ENCODE measurements at places on chromosomes 2 and 18.

- DNase-seq = no peak
Observed at GRCh38 chr2:173346035-173346434, 8.6 kb upstream of the CDCA7 start.

DNA sequence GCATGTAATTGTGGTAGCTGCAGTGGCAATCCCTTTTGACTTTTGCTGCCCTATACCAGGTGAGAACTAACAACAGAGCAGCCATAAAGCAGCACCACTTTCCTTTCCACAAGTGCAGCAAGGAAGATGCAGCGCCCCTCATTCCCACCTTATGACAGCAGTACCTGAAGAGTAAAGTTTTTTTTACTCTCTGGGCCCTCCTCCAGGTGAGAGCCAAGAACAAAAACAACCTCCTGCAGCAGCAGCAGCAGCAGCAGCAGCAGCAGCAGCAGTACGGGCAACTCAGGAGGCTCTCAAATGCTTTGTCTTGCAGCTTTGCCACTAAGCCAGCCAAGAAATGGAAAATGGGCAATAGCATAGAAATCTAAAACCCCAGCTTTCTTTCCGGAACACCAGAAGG is 397.5 kb downstream of the FIGN start:
- DNase-seq = no peak

- DNase-seq = peak; percentile 88
Observed at GRCh38 chr2:151637271-151637781, 97.0 kb downstream of the NEB start.

GRCh38 chr2:12212841-12213597 is 466.6 kb downstream of the LPIN1 start:
- DNase-seq = no peak

GRCh38 chr2:15971351-15971750 is 31.0 kb downstream of the MYCN start:
- DNase-seq = no peak
